ENCODE measurements at places on chromosomes 2 and 18. TPM values are rescaled to one million over a fixed set of nuclear protein-coding genes. Genes with fewer than 3 reads are reported as not detected.

DNA sequence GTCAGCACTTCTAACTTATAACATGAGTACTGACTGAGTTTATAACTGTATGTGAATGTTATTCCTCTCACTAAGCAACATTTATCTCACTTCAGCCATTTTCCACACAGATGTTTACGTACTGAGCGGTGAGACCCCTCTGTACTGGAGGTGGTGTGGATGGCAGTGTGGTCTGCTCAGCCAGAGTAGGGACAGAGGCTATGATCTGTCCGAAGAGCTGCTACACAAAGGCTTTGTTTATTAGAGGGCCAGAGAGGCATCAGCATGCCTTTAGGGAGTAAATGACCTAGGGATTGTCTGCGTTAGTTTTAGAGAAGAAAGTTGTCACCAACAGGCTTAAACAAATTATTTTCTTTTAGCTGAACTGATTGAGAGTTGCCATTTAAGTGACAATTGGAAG, 23.2 kb upstream of the TACR1 start:
- no peaks in the 10 kb centered on the region for H3K4me1 ChIP-seq
- no peaks in the 10 kb centered on the region for H3K36me3 ChIP-seq
- H3K4me3 ChIP-seq = no peak overlapping the region
- no peaks in the 10 kb centered on the region for H3K27me3 ChIP-seq
- no peak for DNase-seq
- no peak overlapping the region for H3K27ac ChIP-seq

DNA sequence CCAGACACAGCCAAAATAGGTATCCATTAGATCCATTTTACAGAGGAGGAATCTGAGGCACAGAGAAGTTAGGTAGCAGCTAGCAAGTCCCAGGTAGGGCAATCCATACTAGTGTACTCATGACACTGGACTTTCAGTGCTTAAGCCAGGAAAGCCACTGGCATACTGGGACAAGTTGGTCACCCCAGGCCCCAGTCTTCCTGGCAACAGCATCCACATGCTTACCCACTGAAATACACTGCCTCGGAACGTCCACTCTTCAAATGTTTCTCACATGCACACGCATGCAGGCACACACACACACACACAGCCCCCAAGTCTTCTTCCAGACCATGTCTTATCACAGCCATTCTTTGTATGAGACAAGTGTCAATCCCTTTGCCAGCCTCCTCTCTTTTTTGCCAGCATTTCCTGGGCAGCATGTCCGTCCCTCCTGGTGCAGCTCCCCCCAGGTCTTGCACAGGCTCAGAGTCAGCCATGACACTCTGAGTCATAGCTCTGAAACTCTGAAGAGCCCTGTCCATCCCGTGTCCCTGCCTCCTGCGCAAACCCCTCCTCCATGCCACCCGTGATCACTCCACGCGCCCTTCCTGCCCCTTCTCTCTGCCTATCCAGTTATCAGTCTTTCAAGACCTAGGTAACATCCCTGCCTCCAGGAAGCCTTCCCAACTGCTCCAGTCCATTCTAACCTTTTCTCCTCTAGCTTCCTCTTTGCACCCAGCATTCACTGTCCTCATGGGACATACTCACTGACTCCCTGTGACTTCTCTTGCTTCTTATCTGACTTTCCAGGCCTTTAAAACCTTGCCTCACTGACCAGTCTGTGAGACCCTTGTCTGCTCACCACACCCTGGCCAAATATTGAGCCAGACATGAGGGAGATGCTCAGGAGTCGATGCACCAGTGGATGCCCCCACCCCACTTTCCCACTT, 10.9 kb upstream of the TEX261 start:
- H3K4me1 ChIP-seq = peaks cover 7% of the 10 kb centered on the region
- H3K27me3 ChIP-seq = no peaks in the 10 kb centered on the region

GRCh38 chr2:208266936-208267335, 881 bp downstream of the PIKFYVE start:
- H3K4me1 ChIP-seq = peaks cover 38% of the 10 kb centered on the region
- H3K27ac ChIP-seq = peak overlapping the region; percentile 98
- peak overlapping the region; percentile 98 for H3K4me3 ChIP-seq
- no peaks in the 10 kb centered on the region for H3K36me3 ChIP-seq

- H3K4me1 ChIP-seq = peaks cover 56% of the 10 kb centered on the region
- no peaks in the 10 kb centered on the region for H3K36me3 ChIP-seq
- no peak overlapping the region for H3K27ac ChIP-seq
- no peak overlapping the region for H3K4me3 ChIP-seq
- no peak for DNase-seq
Measured at GRCh38 chr18:8987241-8987640, 115.3 kb upstream of the NDUFV2 start.

GRCh38 chr18:79868811-79869541, 71.2 kb downstream of the KCNG2 start:
- H3K4me1 ChIP-seq = no peaks in the 10 kb centered on the region
- peaks cover 30% of the 10 kb centered on the region for H3K27me3 ChIP-seq
- H3K4me3 ChIP-seq = no peak overlapping the region

Gene TUBB8B
- total RNA-seq = not detected

DNA sequence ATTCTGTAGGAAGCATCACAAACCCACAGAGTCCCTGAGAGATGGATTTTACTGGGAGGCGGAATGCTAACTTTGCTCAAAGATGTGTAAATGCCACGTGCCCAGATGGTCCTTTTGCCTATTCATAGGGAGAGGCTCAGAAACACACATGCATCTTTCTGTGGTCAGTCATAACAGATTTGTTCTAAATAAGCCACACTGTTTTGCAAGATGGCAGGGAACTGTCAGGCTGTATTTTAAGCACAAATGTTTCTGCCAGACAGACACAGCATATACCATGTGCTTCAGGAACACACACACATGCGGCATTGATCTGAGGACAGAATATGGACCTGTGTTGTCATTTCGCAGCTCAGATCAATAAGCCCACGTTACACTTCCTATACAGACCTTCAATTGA, 312.0 kb downstream of the GPD2 start:
- no peak for DNase-seq
- no peak overlapping the region for H3K27ac ChIP-seq
- H3K4me3 ChIP-seq = no peak overlapping the region
- H3K36me3 ChIP-seq = no peaks in the 10 kb centered on the region
- H3K4me1 ChIP-seq = no peaks in the 10 kb centered on the region

- H3K27me3 ChIP-seq = no peaks in the 10 kb centered on the region
- DNase-seq = no peak
- H3K4me1 ChIP-seq = no peaks in the 10 kb centered on the region
- H3K27ac ChIP-seq = no peak overlapping the region
Measured at GRCh38 chr2:237041231-237041630, 44.5 kb upstream of the COPS8 start.

Gene RNF103
- 45.6 TPM for total RNA-seq

DNA sequence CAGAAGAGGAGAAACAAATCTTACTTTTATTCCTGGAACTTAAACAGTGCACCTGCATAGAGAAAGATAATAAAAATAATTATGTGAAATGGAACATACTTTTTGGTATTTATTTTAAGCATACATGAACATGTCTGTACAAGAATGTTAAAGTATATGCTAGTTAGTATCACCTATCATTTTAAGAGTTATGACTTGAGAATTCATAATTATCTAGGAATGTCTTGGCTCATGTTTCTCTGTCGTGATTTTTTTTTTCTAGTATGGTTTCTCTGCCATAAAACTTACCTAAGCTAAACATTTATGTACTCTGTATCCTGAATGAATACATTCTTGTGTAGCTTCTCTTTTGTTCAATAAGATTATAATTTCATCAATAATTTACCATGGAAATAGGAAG, 4.2 kb downstream of the SERPINB7 start:
- no peak for DNase-seq
- no peaks in the 10 kb centered on the region for H3K4me1 ChIP-seq
- H3K27ac ChIP-seq = no peak overlapping the region

Gene CHRNA1
- not detected for total RNA-seq

Gene CASP8
- 13.0 TPM for total RNA-seq

DNA sequence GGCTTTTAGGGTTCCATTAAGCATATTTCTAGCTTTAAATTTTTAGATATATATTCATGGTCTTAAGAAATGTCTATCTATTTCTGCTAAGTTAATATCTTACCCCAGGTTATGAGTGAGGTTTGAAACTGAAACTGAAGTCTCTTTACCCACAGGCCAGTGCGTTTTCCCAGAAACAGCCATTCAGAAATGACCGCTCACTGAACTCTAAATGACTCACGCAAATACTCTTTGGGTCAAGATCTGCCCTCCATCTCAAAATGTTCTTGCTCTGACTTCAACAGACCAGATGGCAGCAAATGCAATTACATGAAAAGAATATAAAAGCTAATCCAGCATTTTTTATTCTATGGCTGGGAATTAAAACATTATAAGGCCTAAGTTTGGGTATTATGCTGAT, 315.2 kb downstream of the TDRD15 start:
- no peak overlapping the region for H3K4me3 ChIP-seq
- no peaks in the 10 kb centered on the region for H3K36me3 ChIP-seq
- H3K27ac ChIP-seq = no peak overlapping the region
- DNase-seq = no peak
- peaks cover 8% of the 10 kb centered on the region for H3K4me1 ChIP-seq

DNA sequence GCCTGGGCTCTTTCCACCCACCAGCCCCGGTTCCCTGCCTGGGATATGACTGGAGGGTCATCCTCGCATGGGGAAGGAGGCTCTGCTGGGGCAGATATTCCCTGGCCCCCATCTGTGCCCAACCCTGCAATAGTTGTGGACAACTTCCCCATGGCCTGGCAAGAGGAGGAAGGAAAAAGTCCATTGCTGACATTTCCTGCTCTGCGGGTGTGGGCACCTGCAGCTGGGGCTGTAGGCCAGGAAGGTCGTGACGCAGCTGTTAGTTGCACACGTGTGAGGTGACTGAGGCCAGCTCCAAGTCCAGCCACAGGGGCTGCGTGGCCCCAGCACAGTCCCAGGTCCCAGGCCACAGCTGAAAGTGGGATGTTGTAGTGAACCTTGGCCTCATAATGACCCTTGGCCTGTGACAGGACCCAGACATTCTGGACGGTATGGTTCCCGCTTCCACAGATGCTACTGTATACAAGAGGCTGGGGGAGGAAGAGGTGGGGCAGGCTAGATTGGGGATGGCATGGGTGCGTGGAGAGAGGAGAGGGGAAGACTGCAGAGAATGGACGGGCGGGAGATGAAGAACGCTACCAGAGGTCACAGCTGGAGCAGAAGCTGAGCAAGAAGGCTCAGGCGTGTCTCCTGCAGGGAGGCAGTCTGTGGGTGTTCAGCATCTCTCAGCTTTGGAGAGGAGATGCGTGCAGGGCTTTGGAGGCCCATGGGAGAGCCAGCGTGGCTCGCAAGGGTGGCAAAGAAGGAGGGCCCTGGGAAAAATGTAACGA, 22.1 kb downstream of the OTOF start:
- H3K27me3 ChIP-seq = no peaks in the 10 kb centered on the region
- no peak overlapping the region for H3K27ac ChIP-seq
- H3K4me1 ChIP-seq = no peaks in the 10 kb centered on the region
- H3K36me3 ChIP-seq = no peaks in the 10 kb centered on the region
- peak; percentile 70 for DNase-seq

Gene ASB18
- total RNA-seq = not detected

Gene APCDD1
- 42.1 TPM for total RNA-seq

GRCh38 chr18:8380926-8381325, 228.3 kb upstream of the RAB12 start:
- H3K27ac ChIP-seq = no peak overlapping the region
- peaks cover 61% of the 10 kb centered on the region for H3K36me3 ChIP-seq
- H3K27me3 ChIP-seq = no peaks in the 10 kb centered on the region
- H3K4me1 ChIP-seq = no peaks in the 10 kb centered on the region

- DNase-seq = no peak
- H3K36me3 ChIP-seq = no peaks in the 10 kb centered on the region
- H3K27ac ChIP-seq = no peak overlapping the region
- H3K4me3 ChIP-seq = no peak overlapping the region
- no peaks in the 10 kb centered on the region for H3K27me3 ChIP-seq
- H3K4me1 ChIP-seq = no peaks in the 10 kb centered on the region
Measured at GRCh38 chr18:31513189-31513935, 15.4 kb downstream of the DSG2 start.

GRCh38 chr2:66929632-66930338, 467.3 kb upstream of the ETAA1 start:
- H3K4me1 ChIP-seq = peaks cover 19% of the 10 kb centered on the region
- no peaks in the 10 kb centered on the region for H3K27me3 ChIP-seq
- DNase-seq = peak; percentile 90
- peak overlapping the region; percentile 39 for H3K27ac ChIP-seq
- H3K4me3 ChIP-seq = no peak overlapping the region

Gene ATL2
- total RNA-seq = 271 TPM

Gene DYNAP
- total RNA-seq = not detected

- H3K27ac ChIP-seq = no peak overlapping the region
- H3K27me3 ChIP-seq = no peaks in the 10 kb centered on the region
- no peaks in the 10 kb centered on the region for H3K4me1 ChIP-seq
- no peak for DNase-seq
- H3K4me3 ChIP-seq = no peak overlapping the region
Measured at GRCh38 chr2:125861461-125861860, 794.5 kb upstream of the GYPC start.

Gene AFF3
- total RNA-seq = 22.0 TPM

DNA sequence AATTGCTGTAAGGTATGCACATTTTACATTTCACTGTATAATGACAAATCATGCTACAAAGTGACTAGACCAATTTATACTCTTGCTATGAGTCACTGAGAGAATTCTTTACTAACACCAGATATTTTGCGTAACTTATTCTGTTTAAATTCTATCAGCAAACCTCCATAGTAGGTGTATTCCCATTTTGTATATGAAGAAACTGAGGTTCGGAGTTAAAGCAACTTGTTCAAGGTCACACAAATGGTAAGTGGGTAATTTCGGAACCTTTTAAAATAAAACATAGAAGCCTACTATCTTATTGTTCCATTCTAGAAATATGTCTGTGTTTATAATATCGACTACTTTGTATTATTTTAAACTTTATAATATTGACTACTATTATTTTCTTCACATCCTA, 15.9 kb upstream of the CPS1 start:
- no peak overlapping the region for H3K4me3 ChIP-seq
- DNase-seq = no peak
- no peaks in the 10 kb centered on the region for H3K27me3 ChIP-seq
- no peaks in the 10 kb centered on the region for H3K4me1 ChIP-seq
- H3K27ac ChIP-seq = no peak overlapping the region

- no peak for DNase-seq
- no peak overlapping the region for H3K27ac ChIP-seq
- no peaks in the 10 kb centered on the region for H3K36me3 ChIP-seq
- H3K4me1 ChIP-seq = no peaks in the 10 kb centered on the region
- no peak overlapping the region for H3K4me3 ChIP-seq
Measured at GRCh38 chr2:180115675-180116074, 108.6 kb upstream of the CWC22 start.

Gene MROH2A
- not detected for total RNA-seq

- no peak for DNase-seq
- peaks cover 11% of the 10 kb centered on the region for H3K4me1 ChIP-seq
- H3K4me3 ChIP-seq = no peak overlapping the region
- H3K27ac ChIP-seq = peak overlapping the region; percentile 88
- H3K27me3 ChIP-seq = no peaks in the 10 kb centered on the region
Measured at GRCh38 chr18:11963991-11964484, 17.3 kb upstream of the IMPA2 start.

Gene CAVIN2
- 201 TPM for total RNA-seq

Gene ANKRD36
- 31.7 TPM for total RNA-seq

Gene PROKR1
- total RNA-seq = 1.1 TPM

Gene GAREM1
- total RNA-seq = 5.6 TPM

Gene PARD6G
- 9.9 TPM for total RNA-seq

- H3K4me3 ChIP-seq = no peak overlapping the region
- peaks cover 6% of the 10 kb centered on the region for H3K4me1 ChIP-seq
- H3K27ac ChIP-seq = no peak overlapping the region
Measured at GRCh38 chr2:37268111-37268510, 36.7 kb downstream of the NDUFAF7 start.

GRCh38 chr2:76953733-76954347, 568.3 kb downstream of the LRRTM4 start:
- no peak overlapping the region for H3K4me3 ChIP-seq
- no peaks in the 10 kb centered on the region for H3K27me3 ChIP-seq
- DNase-seq = no peak
- no peaks in the 10 kb centered on the region for H3K4me1 ChIP-seq
- no peaks in the 10 kb centered on the region for H3K36me3 ChIP-seq
- H3K27ac ChIP-seq = no peak overlapping the region
